Mesenchymal stem cell (in vitro differentiated cells and primary cell): ENCODE measurements at places on chromosomes 4 and X.
A peak's percentile ranks its signal among the peaks of the same experiment; 100 is the strongest.

GRCh38 chrX:30876367-30876766, 12.7 kb downstream of the TAB3 start:
- DNase-seq, result no peak

- no peak for DNase-seq
- peaks cover 1% of the 10 kb centered on the region for H3K4me1 ChIP-seq
- no peaks in the 10 kb centered on the region for H3K36me3 ChIP-seq
- peak overlapping the region; percentile 97 for H3K4me3 ChIP-seq
Observed at GRCh38 chrX:41335198-41335957, 1.4 kb downstream of the DDX3X start.

DNA sequence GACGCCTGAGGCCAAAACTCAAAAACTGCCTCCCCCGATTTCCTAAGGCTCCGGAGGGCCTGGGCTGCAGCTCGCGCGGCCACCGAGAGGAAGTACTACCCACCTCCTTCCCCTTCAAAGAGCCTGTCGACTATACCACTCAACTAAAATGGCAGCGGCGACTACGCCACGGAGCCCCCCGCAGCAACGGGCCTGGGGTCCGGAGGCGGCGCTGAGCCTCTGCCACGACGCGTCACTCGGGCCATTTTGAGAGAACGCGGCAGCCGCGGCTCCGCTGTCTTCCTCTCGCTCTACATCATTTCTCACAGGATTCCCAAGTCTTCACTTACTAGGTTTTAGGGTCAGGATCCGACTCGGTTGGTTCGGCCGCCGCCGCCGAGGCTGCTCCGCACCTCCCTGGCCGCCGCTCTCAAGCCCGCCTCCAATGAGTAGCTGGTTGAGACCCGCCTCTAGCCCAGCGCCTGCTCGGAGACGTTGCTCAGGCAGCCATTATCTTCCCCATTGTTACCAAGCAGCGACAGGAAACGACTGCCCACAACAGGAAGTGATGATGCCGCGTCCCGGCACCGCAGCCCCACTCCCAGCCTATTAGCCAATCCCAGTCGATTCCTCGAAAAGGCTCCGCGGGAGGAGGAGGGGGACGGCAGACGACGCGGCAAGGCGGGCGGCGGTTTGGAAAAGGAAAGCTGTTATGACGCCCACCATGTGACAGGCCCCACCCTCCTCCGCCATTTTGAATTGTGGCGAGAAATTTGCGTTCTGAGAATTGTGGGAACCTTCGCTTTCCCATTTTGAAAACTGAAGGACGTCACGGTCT, at the start of gene RLIM:
RLIM (minus strand) TSS at position 532 of the 817 bp plus-strand sequence. CDS start 18,647 bp downstream, outside the sequence.
- peak within 1 kb of the TSS; percentile 82 for H3K27ac ChIP-seq
- peaks cover 15% of the 10 kb centered on the region for H3K36me3 ChIP-seq
- no peaks in the 10 kb centered on the region for H3K27me3 ChIP-seq
- DNase-seq, result peak; percentile 96

DNA sequence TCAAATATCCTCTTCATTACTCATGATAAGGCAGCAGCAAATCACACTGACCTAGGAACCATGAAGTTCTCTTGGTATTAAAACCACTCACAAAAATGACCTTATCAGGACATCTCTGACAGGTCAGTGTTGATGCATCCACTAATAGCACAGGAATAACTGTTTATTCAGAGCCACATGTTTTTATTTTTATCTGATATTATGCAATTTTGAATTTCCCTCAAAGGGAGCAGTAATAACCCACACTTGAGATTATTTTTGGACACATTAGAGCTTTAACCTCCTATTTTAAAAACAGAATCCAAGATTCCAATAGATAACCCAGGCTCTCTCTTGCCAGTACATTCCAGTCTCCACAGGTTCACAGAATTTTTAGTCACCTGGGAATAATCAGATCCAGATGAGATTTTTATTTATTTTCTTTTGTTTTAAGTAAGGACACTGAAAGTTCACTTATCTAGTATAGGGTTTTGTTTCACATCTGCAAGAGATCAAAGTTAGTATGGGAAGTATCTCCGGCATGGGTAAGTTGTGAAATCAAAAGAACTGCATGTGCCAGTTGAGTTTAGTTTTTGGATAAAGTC, 36.3 kb upstream of the MYOZ2 start:
- no peaks in the 10 kb centered on the region for H3K36me3 ChIP-seq
- no peaks in the 10 kb centered on the region for H3K4me1 ChIP-seq
- peak; percentile 67 for DNase-seq
- no peaks in the 10 kb centered on the region for H3K27me3 ChIP-seq
- no peak overlapping the region for H3K27ac ChIP-seq

GRCh38 chr4:108465886-108466500, 154.4 kb upstream of the RPL34 start:
- H3K27ac ChIP-seq, result no peak overlapping the region
- DNase-seq, result no peak
- no peaks in the 10 kb centered on the region for H3K27me3 ChIP-seq

- H3K36me3 ChIP-seq, result peaks cover 10% of the 10 kb centered on the region
- DNase-seq, result no peak
- H3K4me1 ChIP-seq, result no peaks in the 10 kb centered on the region
- H3K27me3 ChIP-seq, result no peaks in the 10 kb centered on the region
- no peak overlapping the region for H3K27ac ChIP-seq
Observed at GRCh38 chr4:25253071-25253445, 19.2 kb downstream of the PI4K2B start.

DNA sequence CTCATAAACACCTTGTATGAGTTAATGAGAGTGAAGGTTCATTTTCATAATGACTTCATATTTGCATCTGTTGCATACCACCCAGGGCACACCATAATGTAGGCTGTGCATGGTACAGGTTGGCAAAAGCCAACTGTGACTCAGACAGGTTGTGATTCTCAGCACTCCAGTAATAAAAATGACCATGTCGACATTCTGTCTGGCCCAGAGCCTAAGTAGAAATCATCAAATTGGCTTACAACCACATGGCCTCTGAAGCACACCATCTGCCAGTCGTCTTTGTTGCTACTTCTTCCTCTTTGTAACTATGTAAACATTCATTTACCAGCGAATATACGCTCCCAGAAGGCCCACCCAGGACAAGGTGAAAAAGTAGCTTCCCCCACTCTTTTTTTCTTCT, 459.5 kb downstream of the GASK1B start:
- H3K4me3 ChIP-seq, result no peak overlapping the region
- H3K4me1 ChIP-seq, result no peaks in the 10 kb centered on the region
- no peaks in the 10 kb centered on the region for H3K36me3 ChIP-seq
- no peak overlapping the region for H3K27ac ChIP-seq
- H3K27me3 ChIP-seq, result no peaks in the 10 kb centered on the region

- H3K4me1 ChIP-seq, result no peaks in the 10 kb centered on the region
- no peak overlapping the region for H3K4me3 ChIP-seq
- H3K27ac ChIP-seq, result no peak overlapping the region
Observed at GRCh38 chr4:112203593-112203992, 28.0 kb upstream of the AP1AR start.

- no peaks in the 10 kb centered on the region for H3K36me3 ChIP-seq
- DNase-seq, result peak; percentile 39
- no peak overlapping the region for H3K4me3 ChIP-seq
- peaks cover 4% of the 10 kb centered on the region for H3K27me3 ChIP-seq
Observed at GRCh38 chr4:185592845-185593488, 57.7 kb upstream of the PDLIM3 start.

DNA sequence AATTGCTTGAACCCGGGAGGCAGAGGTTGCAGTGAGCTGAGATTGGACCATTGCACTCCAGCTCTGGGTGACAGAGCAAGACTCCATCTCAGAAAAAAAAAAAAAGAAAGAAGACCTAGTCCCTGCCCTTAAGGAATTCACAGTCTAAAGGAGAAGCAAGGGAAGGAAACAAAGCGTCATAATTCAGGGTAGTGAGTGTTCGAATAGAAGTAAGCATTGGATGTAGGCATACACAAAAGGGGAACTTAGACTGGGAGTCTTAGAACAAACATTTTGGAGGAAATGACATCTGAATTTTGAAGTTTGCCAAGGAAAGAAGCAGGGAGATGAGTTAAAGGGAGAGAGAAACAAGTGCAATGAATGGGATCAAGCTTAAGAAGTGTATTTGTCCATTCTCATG, 32.4 kb downstream of the PPM1K start:
- H3K27me3 ChIP-seq, result no peaks in the 10 kb centered on the region
- H3K36me3 ChIP-seq, result no peaks in the 10 kb centered on the region
- peaks cover 4% of the 10 kb centered on the region for H3K4me1 ChIP-seq
- H3K4me3 ChIP-seq, result no peak overlapping the region

DNA sequence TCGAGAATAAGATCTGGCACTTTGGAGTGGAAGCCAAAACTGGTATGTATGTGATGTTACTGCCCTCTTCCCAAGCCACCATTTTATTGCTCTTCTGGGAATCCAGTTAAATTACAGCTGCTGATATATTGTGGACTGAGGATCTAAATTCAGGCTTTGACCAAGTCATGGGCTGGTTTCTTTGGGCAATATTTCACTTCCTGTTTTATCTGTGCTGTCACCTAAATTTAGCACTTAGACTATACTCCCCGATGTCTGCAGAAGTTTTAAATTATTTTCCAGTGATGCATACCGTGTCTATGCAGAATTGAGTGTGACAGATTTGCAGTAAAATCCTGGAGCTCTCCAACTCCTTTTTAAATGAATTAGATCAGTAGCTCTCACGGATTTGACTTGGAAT, 100.0 kb downstream of the TEX13A start:
- no peak overlapping the region for H3K27ac ChIP-seq
- H3K4me1 ChIP-seq, result no peaks in the 10 kb centered on the region
- peaks cover 18% of the 10 kb centered on the region for H3K27me3 ChIP-seq

- H3K36me3 ChIP-seq, result no peaks in the 10 kb centered on the region
- no peak overlapping the region for H3K4me3 ChIP-seq
- H3K27ac ChIP-seq, result no peak overlapping the region
- DNase-seq, result no peak
- peaks cover 1% of the 10 kb centered on the region for H3K4me1 ChIP-seq
- H3K27me3 ChIP-seq, result no peaks in the 10 kb centered on the region
Observed at GRCh38 chr4:11021333-11021732, 336.8 kb upstream of the CLNK start.

GRCh38 chrX:50000937-50001542, 78.6 kb downstream of the CLCN5 start:
- H3K4me1 ChIP-seq, result no peaks in the 10 kb centered on the region
- no peaks in the 10 kb centered on the region for H3K36me3 ChIP-seq
- no peak overlapping the region for H3K27ac ChIP-seq
- DNase-seq, result no peak
- peaks cover 20% of the 10 kb centered on the region for H3K27me3 ChIP-seq

- no peaks in the 10 kb centered on the region for H3K27me3 ChIP-seq
- H3K4me1 ChIP-seq, result no peaks in the 10 kb centered on the region
- H3K4me3 ChIP-seq, result peak overlapping the region; percentile 75
- peak; percentile 65 for DNase-seq
- no peak overlapping the region for H3K27ac ChIP-seq
Observed at GRCh38 chrX:989959-990510, 222.4 kb downstream of the CRLF2 start.

- DNase-seq, result no peak
- H3K36me3 ChIP-seq, result no peaks in the 10 kb centered on the region
- H3K4me3 ChIP-seq, result no peak overlapping the region
Observed at GRCh38 chrX:143058120-143058519, 32.4 kb downstream of the SPANXN4 start.

GRCh38 chrX:5876984-5877596, 351.6 kb downstream of the NLGN4X start:
- no peak overlapping the region for H3K4me3 ChIP-seq
- no peaks in the 10 kb centered on the region for H3K27me3 ChIP-seq
- H3K27ac ChIP-seq, result no peak overlapping the region
- no peaks in the 10 kb centered on the region for H3K36me3 ChIP-seq
- DNase-seq, result peak; percentile 6
- H3K4me1 ChIP-seq, result no peaks in the 10 kb centered on the region

DNA sequence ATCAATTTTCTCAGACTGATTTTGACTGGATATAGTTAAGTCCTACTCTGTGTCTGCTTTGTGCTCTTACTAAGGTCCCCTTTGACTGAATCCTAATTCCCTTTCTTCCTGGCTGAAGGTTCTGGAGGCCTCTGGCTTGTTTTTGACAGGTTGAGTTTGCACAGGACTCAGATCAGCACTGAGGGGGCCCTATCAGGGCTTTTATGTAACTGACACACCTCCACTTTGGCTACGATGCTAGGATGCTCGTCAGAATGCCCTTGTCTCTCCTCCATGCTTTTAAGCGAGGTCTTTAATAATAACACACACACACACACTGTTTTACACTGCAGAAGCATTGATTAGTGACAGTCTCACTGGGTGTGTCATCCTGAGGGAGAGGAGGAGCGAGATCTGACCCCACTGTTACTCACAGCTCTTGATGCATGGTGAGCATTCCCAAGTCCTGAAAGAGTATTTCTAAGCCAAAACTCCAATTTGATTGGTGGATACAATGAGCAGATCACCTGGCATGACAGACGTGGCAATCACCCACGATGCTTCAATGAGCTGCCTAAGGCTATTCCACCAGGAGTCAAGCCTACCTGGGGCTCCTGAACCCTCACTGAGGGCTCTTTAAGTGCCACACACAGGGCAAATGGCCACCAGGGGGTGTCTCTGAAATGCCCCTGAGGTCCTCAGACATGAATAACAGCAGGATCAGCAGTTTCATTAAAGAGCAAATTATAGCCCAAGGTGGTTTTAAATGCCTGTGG, 130.4 kb upstream of the CPEB2 start:
- no peaks in the 10 kb centered on the region for H3K27me3 ChIP-seq
- no peaks in the 10 kb centered on the region for H3K36me3 ChIP-seq
- DNase-seq, result no peak

- no peak overlapping the region for H3K27ac ChIP-seq
- H3K27me3 ChIP-seq, result peaks cover 8% of the 10 kb centered on the region
- peaks cover 2% of the 10 kb centered on the region for H3K4me1 ChIP-seq
- H3K36me3 ChIP-seq, result no peaks in the 10 kb centered on the region
- DNase-seq, result peak; percentile 14
Observed at GRCh38 chr4:186570193-186570996, 15.0 kb upstream of the MTNR1A start.

DNA sequence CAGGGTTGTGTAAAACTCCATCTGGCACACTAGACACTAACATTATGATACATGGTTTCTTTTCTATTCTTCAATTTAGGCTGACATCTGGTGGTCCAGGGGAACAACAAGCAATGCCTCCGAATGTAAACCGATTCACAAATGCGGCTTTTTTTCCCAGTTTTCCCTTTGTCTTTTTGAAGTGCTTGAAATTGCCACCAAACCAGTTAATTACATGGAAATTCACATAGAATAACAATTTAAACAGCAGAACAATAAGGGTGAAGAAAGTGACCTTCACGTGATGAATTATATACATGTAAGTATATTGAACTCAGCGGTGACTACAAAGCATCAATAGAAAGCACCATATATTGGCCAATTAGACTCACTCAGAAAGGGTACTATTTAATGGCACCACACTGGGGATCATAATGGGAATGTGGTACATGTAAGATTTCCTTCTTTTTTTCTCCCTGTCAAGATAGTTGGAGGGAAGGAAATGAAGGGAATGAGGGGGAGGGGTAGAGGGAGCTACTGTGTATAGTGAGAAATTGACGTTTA, 103.9 kb downstream of the MMRN1 start:
- no peak overlapping the region for H3K27ac ChIP-seq
- peaks cover 2% of the 10 kb centered on the region for H3K4me1 ChIP-seq
- no peak overlapping the region for H3K4me3 ChIP-seq
- no peak for DNase-seq
- no peaks in the 10 kb centered on the region for H3K36me3 ChIP-seq

DNA sequence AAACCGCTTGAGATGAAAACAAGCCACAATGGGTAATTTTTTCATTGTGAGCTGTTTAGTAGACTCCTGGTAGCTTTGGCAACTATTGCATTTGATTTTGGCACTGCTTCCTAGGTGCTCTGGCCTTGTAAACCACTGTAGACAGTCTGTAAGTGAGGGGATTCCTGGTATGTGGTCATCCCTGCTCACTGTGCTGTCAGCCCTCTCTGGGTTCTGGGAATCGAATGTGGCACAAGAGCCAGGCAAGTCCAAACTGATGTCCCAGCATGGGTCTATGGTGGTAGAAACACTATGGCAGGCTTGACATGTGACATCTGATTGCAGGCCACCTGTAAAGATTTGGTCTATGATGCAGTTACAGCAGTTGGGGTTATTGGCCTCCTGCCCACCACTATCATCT, 2.5 kb downstream of the USP51 start:
- H3K27ac ChIP-seq, result no peak overlapping the region
- no peaks in the 10 kb centered on the region for H3K36me3 ChIP-seq
- H3K27me3 ChIP-seq, result peaks cover 8% of the 10 kb centered on the region
